Stimulated activated CD4-positive, alpha-beta T cell treated with anti-CD3 and anti-CD28 coated beads, Interleukin-15, amount 100 ng/mL, for 48 hours (primary cell): ENCODE measurements at places on chromosomes 6 and 20.

DNA sequence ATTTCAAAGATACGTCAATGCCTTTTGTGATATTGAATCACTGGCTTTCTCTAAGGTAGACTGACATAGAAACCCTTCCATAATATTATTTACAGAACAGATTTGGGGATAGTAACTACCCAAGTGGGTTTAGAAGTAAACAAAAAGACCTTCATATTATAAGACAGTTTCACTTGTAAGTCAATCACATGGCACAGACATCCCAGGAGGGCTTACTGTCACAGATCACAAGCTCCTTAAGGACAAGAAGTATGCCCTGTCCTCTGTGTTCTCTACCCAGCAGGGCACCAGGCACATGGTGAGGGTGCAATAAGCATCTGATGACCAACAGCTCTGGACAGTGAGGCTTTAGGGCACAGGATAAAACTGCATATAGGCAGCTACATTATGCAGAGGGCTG is 135.9 kb upstream of the SLC22A16 start:
- no peak for DNase-seq

- DNase-seq = no peak
Measured at GRCh38 chr6:66796987-66797386, 1090.0 kb upstream of the EYS start.

DNA sequence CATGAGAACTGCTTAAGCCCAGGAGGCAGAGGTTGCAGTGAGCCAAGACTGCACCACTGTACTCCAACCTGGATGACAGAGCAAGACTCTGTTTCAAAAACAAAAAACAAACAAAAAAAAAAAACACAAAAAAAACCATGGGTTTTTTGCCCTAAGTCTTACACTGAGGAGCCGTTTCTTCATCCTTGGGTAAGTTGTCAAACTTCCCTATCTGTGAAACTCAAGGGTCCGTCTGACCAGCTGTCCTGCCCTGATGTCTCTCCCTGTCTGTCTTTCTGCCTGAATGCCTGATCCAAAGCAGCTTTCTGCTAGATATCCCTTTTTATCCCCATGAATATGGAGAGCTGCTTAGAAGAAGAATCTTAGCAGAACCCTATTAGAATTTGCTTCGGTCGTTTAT is 41.3 kb upstream of the CLDN20 start:
- no peak for DNase-seq

GRCh38 chr6:46338131-46338530 is 153.1 kb downstream of the RCAN2 start:
- DNase-seq = no peak

- DNase-seq = no peak
Measured at GRCh38 chr6:33073431-33073871, at the start of gene HLA-DPA1. Gene HLA-DPA1 (minus strand): TSS chr6:33073649.

DNA sequence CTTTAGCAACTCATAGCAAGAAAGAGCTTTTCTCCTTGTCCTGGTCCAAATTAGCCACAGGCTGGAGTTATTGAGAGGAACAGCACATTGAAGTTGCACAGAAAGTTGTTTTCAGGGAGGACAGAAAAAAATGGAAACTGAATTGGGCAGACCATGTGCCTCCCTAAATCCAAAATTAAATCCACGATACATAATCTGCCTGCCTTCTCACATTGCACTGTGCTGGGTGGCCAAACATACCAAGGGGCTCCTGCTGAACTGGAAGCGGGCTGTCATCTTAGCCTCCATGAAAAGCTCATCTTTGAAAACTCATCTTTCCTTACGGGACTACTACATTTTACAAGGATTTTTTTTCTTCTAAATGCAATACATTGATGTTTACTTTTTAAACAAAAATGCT is 59.9 kb downstream of the TNFAIP3 start:
- no peak for DNase-seq

- no peak for DNase-seq
Measured at GRCh38 chr6:24994812-24995211, 59.1 kb upstream of the RIPOR2 start.

DNA sequence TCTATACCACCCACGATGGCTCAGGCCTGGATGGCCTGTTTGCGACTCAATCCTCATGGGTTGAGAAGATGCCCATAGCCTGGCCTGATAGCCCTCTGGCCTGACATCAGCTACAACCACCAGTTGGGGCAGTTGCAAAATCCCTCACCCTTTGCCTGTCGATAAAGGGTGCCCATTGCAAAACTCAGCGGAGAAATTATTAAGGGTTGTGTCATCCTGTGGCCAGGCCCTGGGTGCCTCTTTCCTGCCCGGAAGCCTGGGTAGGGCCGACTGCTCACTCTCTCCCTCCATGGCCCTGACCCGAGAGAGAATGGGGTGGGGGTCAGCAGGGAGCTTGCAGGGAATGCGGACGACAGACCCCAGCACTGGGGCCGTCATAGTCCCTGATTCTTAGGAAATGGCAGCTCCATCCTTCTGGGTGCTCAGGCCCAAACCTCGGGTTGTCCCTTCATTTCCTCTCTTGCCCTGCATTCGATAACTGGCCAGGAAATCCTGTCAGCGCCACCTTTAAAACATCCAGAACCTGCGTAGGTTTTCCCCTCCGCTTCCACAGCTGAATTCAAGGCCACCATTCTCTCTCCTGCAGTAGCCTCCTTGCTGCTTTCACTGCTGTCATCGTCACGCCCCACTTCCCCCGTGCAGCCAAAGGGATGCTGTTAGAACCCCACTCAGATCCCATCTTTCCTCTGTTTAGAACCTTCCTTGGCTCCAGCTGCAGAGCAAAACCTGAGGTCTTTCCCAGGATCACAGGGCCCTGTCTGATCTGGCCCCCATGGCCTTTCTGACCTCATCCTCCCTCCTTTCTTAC is 31.1 kb downstream of the CEBPB start:
- no peak for DNase-seq

DNA sequence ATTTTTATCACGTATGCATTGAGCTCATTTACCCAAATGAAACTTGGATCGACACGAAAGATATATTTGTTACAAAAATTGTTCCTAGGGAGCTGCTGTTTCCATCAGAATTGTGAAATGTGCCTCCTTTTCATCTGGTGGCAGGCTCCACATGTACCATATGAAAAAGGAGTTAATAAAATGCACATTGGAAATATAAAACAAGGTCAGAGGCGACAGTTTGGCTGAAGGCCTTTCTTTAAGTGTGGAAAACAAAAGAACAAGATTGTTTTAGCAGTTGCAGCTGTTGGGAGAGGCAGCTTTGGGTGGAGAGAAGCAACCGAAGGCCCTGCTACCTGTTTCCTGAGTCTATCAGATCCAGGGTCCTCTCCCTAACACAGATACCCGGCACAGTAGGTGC is 334.5 kb upstream of the NT5E start:
- no peak for DNase-seq

DNA sequence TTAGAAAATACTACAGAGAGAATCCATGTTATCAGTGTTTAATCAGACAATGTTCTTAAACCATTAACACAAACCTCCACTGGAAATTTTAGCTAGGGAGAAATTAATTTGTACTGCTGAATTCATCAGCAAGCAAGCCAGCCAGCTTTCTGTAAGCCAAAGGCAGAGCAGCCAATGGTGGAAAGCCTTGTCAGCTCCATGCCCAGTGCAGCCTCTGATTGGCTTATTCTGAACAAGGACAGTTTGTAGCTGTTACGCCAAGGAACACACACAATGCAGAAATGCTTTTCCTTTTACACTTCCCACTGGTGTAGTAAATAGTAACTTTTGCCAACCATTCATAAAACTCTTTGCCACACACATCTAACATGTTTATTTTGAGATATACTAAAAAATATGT is 265.0 kb downstream of the TENT5A start:
- DNase-seq = no peak

DNA sequence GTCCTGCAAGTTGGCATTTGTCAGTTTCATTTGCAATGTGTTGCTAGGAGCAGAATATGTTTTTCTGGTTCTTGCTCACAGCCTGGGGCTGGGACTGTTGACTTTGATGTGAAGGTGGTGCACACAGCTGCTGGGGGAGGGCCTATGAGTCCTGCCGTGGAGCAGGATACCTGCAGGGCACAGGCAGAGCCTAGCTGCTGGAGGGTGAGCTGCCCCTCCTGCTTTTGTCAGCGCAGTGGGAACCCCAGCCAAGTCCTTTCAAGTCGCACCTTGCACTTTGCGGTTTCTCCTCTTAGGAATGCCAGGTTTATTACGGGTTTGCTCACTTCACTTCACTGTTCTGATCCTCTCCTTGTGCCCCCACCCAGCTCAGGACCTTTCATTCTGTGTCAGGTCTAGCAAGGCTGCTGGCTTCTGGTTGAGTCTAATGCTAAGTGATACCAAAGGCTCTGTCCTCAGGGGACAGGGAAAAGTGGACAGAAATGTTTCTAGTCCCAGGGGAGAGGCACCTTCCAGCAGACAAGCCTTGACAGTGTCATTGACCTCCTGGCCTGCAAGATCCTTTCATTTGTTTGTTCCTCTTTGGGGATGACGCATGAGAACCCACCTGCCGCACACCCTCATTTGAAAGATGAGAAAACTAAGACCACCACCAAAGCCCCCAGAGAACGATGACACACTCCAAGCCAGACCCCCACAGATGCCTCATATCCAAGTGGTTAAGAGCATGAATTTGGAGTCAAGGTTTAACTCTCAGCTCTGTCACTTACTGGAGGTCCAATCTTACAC is 2.7 kb upstream of the SPO11 start:
- DNase-seq = no peak

DNA sequence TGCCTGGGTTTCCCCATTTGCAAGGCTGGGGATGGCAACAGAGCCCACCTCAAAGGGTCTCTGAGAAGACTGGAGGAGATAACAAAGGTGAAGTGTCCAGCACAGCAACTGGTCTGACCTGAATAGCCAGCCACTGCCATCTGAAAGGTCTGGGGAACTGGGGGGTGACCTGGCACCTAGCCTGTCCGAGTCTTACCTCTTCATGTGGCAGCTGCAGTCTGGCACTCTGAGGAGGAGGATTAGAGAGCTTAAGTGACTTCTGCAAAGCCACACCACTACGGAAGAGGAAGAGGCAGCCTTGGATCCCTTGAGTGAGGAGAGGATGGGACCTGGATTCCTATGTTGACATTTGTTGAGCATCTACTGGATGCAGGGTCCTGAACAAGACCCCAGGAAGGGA is 22.2 kb downstream of the C20orf203 start:
- DNase-seq = no peak

GRCh38 chr6:47633141-47633540 is 65.2 kb upstream of the ADGRF4 start:
- DNase-seq = no peak

- DNase-seq = no peak
Measured at GRCh38 chr6:39167866-39168625, 53.1 kb upstream of the SAYSD1 start.

GRCh38 chr6:62236784-62237183 is 49.2 kb downstream of the KHDRBS2 start:
- DNase-seq = no peak

DNA sequence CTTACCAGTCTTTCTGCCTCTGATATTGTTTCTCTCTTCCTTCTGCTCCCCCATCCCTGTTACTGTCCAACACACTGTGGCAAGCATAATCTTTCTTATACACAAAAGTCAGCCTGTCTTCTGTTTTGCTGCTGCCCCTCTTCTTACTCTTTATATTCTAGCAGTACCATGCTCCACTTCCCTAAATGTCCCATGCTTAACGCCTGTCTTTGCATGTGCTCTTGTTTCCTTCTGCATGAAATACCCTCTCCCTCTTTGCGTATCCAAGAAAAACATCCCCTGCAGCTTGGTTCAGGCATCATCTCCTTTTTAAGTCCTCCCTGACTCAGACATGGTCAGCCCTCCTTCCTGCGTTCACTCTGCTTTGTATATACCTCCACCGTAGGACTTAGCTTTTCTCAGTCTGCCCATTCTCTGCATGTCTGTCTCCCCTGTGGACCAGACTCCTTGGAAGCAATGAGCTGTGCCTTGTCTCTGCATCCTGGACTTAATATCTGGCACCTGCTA is 103.9 kb downstream of the CTNNBL1 start:
- DNase-seq = no peak

GRCh38 chr20:9626357-9626756 is 112.0 kb downstream of the LAMP5 start:
- no peak for DNase-seq

DNA sequence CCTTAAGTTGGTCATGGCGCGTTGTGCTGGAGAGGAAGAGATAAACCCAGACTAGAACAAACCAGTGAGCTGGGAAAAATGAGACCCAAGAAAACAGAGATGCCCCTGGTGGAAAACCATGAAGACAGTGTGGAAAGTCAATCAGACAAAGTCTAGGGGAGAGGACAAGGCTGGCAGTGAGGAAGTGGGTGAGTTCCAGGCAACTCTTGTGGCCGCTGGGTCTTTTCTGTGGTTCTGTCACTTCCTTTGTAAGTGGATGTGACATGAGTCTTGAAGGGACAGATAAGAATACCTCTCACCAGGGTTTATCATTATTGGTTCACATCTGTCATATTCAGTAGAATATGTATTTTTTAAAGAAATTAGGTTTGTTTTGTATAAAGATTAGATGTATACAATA is 738.4 kb downstream of the DHX35 start:
- no peak for DNase-seq

DNA sequence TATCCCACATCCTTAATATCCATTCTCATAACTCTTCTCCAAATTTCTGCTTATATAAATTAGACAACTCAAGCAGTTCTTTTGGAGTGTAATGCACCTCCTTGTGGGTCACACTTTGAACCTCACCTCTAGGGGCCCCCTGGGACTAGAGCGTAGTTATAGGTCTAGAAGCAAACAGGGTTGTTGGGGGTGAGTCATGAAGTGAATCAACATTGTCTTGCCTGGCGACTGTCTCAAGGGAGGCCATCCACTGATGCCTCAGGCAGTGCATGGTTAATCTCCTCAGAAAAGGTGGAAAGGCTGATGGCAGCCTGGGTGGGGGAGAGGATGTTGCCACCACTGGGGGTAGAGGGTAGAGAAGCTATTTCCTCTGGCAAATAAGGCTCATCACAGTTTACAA is 129.1 kb downstream of the TNFRSF21 start:
- DNase-seq = no peak

DNA sequence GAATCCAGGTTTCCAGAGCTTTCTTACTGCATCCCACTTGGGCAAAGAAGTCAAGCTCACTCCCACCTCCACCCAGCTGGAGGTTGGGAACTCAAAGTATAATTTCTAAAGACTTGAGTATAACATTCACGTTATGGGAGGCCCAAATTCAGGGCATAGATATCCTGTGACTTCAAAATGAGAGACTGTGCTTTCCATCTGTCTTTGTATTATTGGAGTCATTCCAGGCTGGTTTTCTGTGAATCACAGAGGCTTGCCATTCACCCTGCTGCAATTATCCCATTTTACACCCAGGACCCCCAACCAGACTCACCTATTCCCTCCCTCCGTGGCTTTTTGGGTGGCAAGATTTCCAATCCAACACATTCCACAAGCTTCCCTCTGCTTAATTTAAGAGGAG is 19.3 kb upstream of the SRC start:
- DNase-seq = no peak

DNA sequence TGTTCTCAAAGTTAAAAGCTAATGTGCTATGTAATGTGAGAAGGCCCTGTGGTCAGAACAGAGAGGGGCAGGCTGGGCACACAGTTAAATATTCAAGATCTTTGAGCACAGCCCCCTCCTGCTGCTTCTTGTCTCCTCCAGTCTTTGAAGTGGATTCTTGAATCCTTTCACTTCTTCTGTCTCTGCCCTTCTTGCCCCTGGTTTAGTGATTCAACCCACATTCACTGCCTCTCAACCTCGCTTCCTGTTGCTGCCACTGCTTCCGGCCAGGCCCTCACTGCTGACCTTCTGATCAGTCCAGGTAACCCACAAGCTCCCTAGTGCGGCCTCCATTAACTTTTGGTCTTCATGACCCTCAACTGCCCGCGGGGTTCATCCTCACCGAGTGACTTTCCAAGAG is 417.3 kb upstream of the NOX3 start:
- no peak for DNase-seq
